ENCODE measurements at places on chromosomes 4 and X.

GRCh38 chr4:55633903-55634302 lies 2.2 kb downstream of the NMU start:
- no peak overlapping the region for H3K27ac ChIP-seq
- peaks cover 8% of the 10 kb centered on the region for H3K36me3 ChIP-seq
- no peaks in the 10 kb centered on the region for H3K27me3 ChIP-seq
- DNase-seq: no peak
- peaks cover 23% of the 10 kb centered on the region for H3K4me1 ChIP-seq

DNA sequence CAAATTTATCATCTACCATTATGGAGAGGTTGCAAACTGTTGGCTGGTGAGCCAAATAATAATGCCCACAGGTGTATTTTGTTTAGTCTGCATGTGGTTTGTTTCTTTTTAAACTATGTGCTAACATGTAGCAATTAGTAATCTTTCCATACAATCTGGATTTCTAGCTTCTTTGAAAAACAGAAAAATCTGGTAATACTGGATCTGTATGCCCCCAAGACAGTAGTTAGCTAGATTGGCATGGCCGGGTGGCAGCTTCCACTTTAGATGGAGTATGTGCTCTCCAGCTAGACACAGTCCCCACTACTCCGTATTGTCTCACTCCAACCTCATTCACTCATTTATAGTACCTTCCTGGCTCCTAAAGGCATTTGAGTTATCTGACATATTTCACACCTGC lies 91.3 kb downstream of the NHSL2 start:
- H3K27me3 ChIP-seq: peaks cover 88% of the 10 kb centered on the region
- H3K36me3 ChIP-seq: no peaks in the 10 kb centered on the region
- no peak overlapping the region for H3K27ac ChIP-seq
- H3K4me3 ChIP-seq: no peak overlapping the region

DNA sequence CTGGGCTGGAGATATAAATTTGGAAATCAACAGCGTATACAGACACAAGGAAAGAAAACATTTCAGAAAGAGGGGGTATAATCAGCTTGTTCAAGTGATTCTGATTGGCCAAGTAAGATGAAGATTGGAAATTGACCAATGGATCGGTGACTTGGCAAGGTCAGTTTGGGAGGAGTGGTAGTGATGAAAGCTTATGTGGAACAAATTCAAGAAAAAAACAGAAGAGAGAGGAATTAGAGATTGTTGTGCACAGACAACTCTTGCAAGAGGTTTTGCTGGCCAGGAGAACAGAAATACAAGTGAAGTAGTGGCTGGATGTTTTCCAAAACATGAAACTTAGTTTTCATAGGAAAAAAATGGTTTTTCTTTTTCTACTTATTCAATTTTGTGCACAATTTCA lies 16.3 kb downstream of the CD38 start:
- no peak for DNase-seq
- H3K4me1 ChIP-seq: no peaks in the 10 kb centered on the region
- H3K27me3 ChIP-seq: peaks cover 51% of the 10 kb centered on the region
- no peak overlapping the region for H3K4me3 ChIP-seq
- no peak overlapping the region for H3K27ac ChIP-seq
- no peaks in the 10 kb centered on the region for H3K36me3 ChIP-seq

DNA sequence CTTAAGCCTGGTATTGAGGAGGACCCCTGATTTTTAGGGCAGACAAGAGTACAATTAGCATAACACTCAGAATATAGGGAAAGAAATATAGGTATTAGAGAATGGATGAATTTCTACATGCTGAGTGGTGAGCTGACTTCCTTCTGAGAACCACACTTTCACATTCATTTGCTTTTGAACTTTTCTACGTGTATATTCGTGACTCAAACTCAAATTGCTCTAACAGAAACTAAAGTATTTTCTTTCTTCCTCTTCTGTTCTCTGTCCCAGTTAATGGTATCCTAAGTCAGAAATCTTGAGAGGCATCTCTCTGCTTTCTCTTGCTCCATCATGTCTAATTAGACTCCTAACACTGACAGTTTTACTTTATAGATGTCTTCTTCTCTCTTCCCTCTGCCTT lies 103.2 kb upstream of the CITED1 start:
- H3K36me3 ChIP-seq: no peaks in the 10 kb centered on the region
- H3K27me3 ChIP-seq: peaks cover 64% of the 10 kb centered on the region
- H3K27ac ChIP-seq: no peak overlapping the region
- H3K4me1 ChIP-seq: no peaks in the 10 kb centered on the region

GRCh38 chr4:76499461-76499860 lies 64.4 kb downstream of the SHROOM3 start:
- no peaks in the 10 kb centered on the region for H3K36me3 ChIP-seq
- no peak overlapping the region for H3K4me3 ChIP-seq
- no peak for DNase-seq
- H3K27ac ChIP-seq: no peak overlapping the region

DNA sequence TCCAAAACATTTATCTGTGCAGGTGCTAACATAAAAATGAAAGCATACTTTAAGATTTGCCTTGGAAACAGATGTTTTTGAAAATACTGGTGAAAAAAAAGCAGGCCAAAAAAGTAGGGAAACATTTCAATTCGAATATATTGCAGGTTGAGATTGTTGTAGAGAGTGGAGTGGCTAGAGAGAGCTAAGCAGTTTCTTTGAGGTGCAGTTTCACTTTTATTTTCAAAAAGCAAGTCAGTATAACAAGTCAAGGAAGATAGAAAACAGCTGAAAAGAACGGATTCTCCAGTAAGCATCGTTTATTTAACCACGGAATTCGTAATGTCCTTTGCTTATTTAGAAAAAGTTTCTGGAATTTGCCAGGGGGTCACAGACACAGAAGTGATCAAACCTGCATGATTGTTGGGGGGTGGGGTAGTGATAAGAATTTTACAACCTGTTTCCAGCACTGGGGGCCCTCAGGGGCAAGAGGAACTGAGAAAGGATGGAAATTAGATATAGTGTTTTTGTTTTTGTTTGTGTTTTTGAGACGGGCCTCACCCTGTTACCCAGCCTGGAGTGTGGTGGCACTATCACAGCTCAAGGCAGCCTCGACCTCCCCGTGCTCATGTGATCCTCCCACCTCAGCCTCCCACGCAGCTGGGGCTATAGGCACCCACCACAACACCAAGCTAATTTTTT lies 175.0 kb downstream of the TENM3 start:
- H3K4me1 ChIP-seq: no peaks in the 10 kb centered on the region
- H3K27ac ChIP-seq: no peak overlapping the region
- H3K4me3 ChIP-seq: no peak overlapping the region
- no peaks in the 10 kb centered on the region for H3K27me3 ChIP-seq
- DNase-seq: no peak
- no peaks in the 10 kb centered on the region for H3K36me3 ChIP-seq

- peaks cover 20% of the 10 kb centered on the region for H3K4me1 ChIP-seq
- no peak overlapping the region for H3K27ac ChIP-seq
These were observed 14.9 kb downstream of the ABCG2 start for GRCh38 chr4:88143504-88143903.

DNA sequence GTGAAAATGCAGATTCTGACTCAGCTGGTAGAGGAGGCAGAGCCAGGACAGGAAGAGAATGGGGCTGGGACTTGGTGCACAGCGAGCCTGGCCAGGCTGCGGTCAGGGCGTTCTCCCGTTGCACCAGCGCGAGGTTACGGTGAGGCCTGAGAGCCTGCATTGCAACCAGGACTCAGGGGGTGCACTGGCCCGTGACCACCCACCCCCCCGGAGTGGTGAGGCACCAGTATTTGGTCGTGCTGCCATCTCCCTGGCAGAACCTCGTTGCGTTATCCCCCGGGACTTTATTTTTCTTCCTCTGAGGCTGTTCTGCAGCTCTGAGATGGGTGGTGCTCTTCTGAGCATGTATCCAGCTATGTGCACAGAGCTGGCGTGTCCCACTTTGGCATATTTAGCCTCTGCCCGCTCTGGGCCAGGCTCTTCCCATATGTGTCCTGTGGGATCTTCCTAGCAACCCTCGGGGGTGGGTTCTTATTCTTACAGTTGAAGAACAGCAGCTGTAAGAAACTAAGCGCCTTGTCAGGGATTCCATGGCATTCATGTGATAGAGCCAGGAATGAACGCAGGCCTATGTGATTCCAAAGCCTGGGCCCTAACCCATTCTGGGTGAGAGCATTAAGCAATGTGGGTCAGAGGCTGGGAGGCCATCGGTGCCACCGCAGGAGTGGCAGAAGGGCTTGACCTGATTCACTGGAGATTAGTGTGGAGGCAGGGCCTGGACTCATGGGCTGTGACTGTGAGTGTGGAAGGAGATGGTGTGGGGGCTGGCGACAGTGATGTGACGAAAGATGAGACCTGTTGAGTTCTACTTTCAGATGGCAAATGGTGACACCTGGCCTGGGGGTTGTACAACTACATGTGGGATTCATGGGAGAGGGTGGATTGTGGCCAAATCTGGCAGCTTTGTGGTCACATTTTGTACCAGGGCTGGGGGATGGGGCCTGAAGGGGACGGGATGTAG lies 3.1 kb downstream of the TADA2B start:
- no peak for DNase-seq
- H3K4me3 ChIP-seq: peak overlapping the region; percentile 88
- H3K27me3 ChIP-seq: no peaks in the 10 kb centered on the region
- H3K4me1 ChIP-seq: peaks cover 39% of the 10 kb centered on the region

GRCh38 chr4:79198951-79199587 lies 126.8 kb downstream of the NAA11 start:
- no peak for DNase-seq
- no peak overlapping the region for H3K27ac ChIP-seq
- no peak overlapping the region for H3K4me3 ChIP-seq
- no peaks in the 10 kb centered on the region for H3K27me3 ChIP-seq

GRCh38 chrX:38220024-38220414 lies 652 bp downstream of the SRPX start:
- H3K4me3 ChIP-seq: peak overlapping the region; percentile 69
- H3K36me3 ChIP-seq: no peaks in the 10 kb centered on the region
- H3K27ac ChIP-seq: no peak overlapping the region
- H3K27me3 ChIP-seq: peaks cover 31% of the 10 kb centered on the region
- H3K4me1 ChIP-seq: no peaks in the 10 kb centered on the region

- no peak overlapping the region for H3K4me3 ChIP-seq
- no peak overlapping the region for H3K27ac ChIP-seq
- H3K4me1 ChIP-seq: peaks cover 6% of the 10 kb centered on the region
- H3K36me3 ChIP-seq: no peaks in the 10 kb centered on the region
These were observed 32.6 kb downstream of the DOCK11 start for GRCh38 chrX:118528071-118528737.

- H3K27me3 ChIP-seq: no peaks in the 10 kb centered on the region
- DNase-seq: peak; percentile 81
- H3K4me3 ChIP-seq: no peak overlapping the region
These were observed 31.4 kb upstream of the RBPJ start for GRCh38 chr4:26289401-26289800.

DNA sequence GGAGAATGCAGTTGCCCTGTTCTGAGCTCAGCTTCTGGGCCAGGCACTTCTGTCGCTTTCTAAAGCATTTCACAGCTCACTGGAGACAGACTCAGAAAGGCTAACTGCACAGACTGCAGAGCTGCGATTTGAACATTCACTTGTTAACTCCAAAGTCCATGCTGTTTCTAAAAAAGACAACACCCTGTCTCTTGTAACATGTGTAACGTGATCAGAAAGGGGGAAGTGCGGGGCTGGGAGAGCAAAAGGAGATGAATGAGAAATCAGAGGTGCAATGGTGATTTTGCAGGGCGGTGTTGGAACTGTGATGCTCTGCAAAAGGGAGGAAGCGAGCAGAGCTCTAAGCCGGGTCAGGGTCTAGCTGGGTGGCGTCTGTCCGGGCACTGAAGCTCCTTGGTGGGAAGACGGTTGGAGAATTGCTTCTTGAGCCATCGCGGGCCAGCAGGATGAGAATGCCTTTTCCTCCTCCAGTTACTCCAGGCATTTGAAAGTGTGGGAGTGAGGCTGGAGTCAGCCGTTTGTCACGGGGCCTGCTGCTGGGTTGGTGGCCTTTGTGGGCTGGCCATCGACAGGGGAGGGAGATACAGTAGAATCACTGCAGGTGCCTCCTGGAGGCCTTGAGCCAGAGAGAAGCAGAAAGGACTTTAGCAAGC lies 20.3 kb downstream of the TBC1D14 start:
- H3K27me3 ChIP-seq: no peaks in the 10 kb centered on the region
- peaks cover 53% of the 10 kb centered on the region for H3K36me3 ChIP-seq
- no peak for DNase-seq
- no peak overlapping the region for H3K27ac ChIP-seq
- no peak overlapping the region for H3K4me3 ChIP-seq

- H3K36me3 ChIP-seq: peaks cover 6% of the 10 kb centered on the region
- H3K27me3 ChIP-seq: peaks cover 41% of the 10 kb centered on the region
- no peak overlapping the region for H3K4me3 ChIP-seq
- no peak overlapping the region for H3K27ac ChIP-seq
- H3K4me1 ChIP-seq: peaks cover 16% of the 10 kb centered on the region
- no peak for DNase-seq
These were observed 109.6 kb downstream of the EFNB1 start for GRCh38 chrX:68938244-68939004.

DNA sequence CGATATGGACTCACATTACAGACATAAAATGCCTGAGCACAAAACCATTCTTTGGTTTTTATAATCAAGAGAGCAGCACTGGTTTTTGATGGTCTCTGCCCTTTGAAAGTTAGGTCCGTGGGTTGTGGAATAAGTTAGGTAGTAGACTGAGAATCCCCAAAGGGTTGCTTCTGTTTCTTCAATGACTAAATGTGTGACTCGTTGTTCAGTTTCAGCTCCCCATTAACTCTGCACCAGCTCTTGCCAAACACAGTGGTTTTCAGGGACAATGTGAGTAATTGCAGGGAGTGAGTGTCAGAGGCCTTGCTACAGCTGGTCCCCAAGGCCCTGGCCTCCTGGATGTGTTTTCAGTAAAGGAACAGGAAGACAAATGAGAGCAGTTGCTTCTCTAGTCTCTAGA lies 24.8 kb downstream of the SMIM20 start:
- no peaks in the 10 kb centered on the region for H3K27me3 ChIP-seq
- no peaks in the 10 kb centered on the region for H3K36me3 ChIP-seq
- peak; percentile 35 for DNase-seq
- H3K4me1 ChIP-seq: no peaks in the 10 kb centered on the region
- H3K27ac ChIP-seq: no peak overlapping the region

DNA sequence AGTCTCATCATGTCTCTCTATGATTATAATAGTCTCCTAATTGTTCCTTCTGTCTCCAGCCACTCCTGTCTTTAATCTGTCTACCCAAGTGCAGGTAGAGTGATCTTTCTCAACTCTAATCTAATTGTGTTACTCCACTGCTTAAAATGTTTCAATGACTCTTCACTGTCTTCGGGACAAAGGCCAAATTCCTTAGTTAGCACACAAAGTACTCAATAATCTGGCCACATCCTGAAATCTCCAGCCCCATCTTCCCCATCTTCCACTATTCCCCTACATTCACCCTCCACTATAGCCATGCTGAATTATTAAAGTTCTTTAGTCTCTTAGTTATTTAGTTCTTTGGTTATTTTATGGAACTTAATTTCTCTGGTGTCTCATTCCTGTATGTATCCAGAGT lies 353.3 kb downstream of the OPHN1 start:
- no peak for DNase-seq
- H3K4me3 ChIP-seq: no peak overlapping the region
- peaks cover 7% of the 10 kb centered on the region for H3K4me1 ChIP-seq
- H3K36me3 ChIP-seq: no peaks in the 10 kb centered on the region

DNA sequence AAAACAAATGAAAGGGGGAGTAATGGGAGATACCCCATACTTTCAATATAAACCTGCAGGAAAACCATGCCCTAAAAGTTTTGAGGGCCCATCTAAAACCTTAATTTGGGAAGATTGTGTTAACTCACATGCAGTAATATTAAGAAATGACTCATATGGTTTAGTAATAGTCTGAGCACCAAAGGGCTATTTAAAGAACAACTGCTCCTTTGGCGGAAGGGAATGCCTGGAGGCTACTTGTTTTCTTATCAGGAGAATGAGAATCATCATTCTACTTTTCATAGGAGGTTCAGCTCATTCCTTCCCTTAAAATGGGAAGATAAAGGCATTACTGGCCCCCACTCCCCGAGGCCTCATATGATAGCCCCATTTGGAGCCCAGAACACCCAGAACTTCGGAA lies 47.6 kb downstream of the SPIN3 start:
- H3K27ac ChIP-seq: peak overlapping the region; percentile 51
- DNase-seq: peak; percentile 77
